ENCODE measurements at places on chromosomes 7 and 10. TPM values are rescaled to one million over a fixed set of nuclear protein-coding genes. Genes with fewer than 3 reads are reported as not detected.

NXPH1 gene
- not detected for total RNA-seq

TSPAN15 gene
- total RNA-seq, result 31.1 TPM

MINPP1 gene
- total RNA-seq, result 30.7 TPM

CYP3A4 gene
- not detected for total RNA-seq

CDH23 gene
- total RNA-seq, result not detected

TAS2R5 gene
- total RNA-seq, result 1.7 TPM

UMAD1 gene
- 6.0 TPM for total RNA-seq

FOXP2 gene
- total RNA-seq, result 0.40 TPM

LFNG gene
- 10.8 TPM for total RNA-seq

ZNF32 gene
- total RNA-seq, result 15.0 TPM

C7orf33 gene
- not detected for total RNA-seq

ITGA8 gene
- 0.65 TPM for total RNA-seq

OGDHL gene
- total RNA-seq, result 0.27 TPM

MRM2 gene
- total RNA-seq, result 17.7 TPM

TBXAS1 gene
- total RNA-seq, result 15.6 TPM

Data from thoracic aorta endothelial cell (primary cell).